ENCODE measurements at places on chromosomes 16 and 17. TPM values are rescaled to one million over a fixed set of nuclear protein-coding genes. Genes with fewer than 3 reads are reported as not detected.
A peak's percentile ranks its signal among the peaks of the same experiment; 100 is the strongest.

GRCh38 chr17:42700586-42701289, 18.4 kb downstream of the CNTNAP1 start:
- no peak for DNase-seq

- DNase-seq: no peak
Measured at GRCh38 chr17:44981221-44981968, 13.3 kb upstream of the C1QL1 start.

DNA sequence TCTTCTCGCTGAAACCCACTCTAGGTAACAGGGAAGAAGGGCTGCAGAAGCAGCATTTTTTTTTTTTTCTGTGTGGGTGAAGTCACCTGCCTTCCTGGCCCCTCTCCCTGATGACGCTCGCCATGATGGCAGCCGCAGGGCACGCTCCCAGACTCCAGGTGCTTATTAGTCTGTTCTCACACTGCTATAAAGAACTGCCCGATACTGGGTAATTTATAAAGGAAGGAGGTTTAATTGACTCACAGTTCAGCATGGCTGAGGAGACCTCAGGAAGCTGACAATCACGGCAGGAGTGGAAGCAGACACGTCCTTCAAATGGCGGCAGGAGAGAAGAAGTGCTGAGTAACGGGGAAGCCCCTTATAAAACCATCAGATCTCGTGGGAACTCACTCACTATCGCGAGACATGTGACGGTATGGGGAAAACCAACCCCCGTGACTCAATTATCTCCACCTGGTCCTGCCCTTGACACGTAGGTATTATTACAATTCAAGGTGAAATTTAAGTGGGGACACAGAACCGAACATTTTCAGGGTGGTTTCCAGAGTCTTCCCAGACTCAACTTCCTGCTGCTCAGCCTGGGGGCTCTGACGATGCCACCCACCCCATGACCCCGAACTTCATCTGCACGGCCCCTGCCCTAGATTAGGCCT, 34.9 kb upstream of the NLRP1 start:
- no peak for DNase-seq

DNA sequence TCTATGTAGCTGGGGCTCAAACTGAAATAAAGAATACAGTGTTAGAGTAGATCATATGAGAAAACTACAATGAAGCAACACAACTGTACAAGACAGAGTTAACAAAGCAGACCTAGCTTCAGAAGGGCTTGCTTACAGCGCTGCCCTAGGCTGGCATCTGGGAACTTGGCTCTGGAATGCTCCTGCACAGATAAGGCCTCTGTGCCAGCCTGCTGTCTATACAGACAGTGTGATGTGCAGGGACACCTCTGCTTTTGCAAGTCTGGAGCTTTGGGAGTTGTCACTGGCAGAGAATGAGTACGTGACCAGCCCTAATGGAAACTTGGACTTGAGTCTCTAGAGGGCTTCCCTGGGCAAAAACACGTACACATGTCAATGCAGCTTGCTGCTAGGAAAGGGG, 32.1 kb upstream of the SLC38A8 start:
- no peak for DNase-seq

DNA sequence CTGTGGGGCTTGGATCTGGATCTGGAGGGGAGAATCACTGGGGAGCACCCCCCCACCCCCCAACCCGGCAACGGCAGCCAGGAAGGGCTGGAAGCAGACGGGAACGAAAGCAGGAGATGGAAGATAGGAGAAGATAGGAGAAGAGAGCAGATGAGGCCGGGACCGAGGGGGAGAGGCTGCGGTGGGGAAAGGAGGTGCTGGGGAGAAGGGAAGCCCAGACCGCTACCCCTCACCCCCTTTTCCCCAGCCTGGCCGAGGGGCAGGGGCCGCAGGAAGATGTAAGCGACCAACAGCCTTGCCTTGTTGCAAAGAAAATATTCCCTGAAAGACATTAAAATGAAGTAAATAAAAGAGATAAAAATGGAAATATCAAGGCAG, 26.8 kb upstream of the CBFA2T3 start:
- DNase-seq: no peak

DNA sequence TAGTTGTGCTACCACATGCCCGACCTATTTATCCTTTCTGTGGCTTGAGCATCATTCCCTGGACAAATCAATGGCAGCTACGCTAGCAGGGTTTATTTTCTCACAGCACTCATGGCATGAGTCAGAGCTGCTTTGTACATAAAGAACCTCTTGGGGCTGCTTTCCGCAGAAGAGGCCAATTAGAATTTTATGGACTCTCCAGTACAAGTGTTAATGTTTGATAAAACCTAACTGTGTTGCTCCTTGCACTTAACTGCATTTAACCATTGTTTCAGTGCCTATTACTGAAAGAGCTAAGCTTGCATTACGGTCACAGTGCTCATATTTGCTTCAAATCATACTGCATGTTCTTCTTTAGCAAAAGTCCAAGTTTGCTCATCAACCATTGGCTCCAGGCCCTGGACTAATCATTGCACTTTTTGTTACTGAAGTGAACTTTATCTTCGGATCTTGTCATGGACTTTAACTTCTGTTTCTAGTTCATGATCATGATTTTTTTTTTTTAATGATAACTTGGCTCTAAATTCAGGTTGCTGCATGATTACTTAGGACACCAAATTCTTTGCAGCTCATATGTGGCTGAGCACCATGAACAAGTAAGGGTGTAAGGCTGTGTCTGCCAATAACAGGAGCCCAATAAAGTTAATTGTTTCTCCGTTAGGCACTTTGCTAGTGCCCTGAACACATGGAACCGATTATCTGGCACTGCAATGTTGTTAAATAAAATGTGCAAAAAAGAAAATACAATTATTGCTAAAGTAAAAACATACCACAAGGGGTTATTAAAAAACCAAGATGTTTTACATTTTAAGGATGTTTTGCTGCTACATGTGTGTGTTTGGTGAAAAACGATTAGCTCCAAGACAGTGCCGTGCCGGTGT, 492.2 kb downstream of the KCNJ2 start:
- peak; percentile 28 for DNase-seq

- no peak for DNase-seq
Measured at GRCh38 chr16:11836650-11837244, 14.6 kb downstream of the RSL1D1 start.

- no peak for DNase-seq
Measured at GRCh38 chr16:85501900-85502299, 111.2 kb upstream of the GSE1 start.

- no peak for DNase-seq
Measured at GRCh38 chr16:30797670-30798309, 10.8 kb upstream of the ZNF629 start.

- DNase-seq: no peak
Measured at GRCh38 chr16:11342021-11342855, 3.0 kb upstream of the RMI2 start.

The CD300A gene
- polyA plus RNA-seq: 2.2 TPM
